ENCODE measurements at places on chromosomes 5 and 9.

- ATAC-seq, result no peak
Observed at GRCh38 chr5:39132128-39132447, 57.9 kb upstream of the RICTOR start.

DNA sequence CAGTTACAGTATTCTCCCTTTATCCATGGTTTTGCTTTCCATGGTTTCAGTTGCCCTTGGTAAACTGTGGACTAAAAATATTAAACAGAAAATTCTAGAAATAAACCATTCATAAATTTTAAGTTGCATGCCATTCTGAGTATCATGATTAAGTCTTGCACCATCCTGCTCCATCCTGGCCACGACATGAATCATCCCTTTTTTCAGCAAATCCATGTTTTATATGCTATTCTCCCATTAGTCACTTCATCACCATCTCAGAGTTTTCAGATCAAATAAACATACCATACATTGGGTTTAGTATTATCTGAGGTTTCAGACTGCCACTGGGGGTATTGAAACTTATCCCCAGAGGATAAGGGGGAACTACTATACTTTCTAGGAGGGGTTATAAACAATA, 234.4 kb upstream of the ATP10B start:
- ATAC-seq, result no peak

GRCh38 chr9:82968816-82969215, 94.1 kb downstream of the RASEF start:
- no peak for ATAC-seq

DNA sequence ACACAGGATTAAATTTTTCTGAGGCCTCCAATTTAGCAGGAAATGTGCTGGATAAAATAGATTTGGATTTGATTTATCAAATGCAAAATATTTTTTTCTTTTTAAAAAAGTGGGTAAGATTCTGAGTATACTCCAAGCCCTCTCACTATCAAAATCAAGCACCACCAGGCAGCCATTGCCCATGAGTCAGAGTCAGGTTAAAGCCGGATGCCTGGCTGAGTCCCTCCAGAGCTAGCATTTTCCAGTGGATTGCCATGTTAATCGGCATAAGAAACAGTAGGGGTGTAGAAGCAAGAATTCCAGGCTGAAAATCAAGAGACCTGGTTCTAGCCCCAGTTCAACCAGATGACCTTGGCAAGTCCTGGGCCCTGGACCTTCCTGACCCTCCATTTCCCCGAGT, 85.3 kb downstream of the FAM114A2 start:
- ATAC-seq, result no peak

DNA sequence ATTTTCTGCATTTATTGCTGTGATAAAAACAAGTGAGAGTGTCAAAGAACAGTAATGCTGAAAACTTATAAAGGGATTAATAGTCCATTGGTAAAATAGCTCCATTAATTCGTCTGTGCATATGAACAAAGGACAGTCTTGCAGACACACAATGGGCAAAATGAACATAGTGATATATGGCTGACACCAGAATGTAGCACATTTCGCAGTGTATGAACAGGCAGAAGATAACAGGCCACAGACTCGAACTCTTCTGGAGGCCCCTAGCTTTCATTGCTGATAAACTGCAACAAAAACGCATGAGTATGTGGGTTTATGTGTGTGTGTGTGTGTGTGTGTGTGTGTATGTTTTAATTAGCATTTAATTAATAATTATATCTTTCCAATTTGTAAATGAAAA, 354.8 kb downstream of the TAF11L14 start:
- no peak for ATAC-seq

DNA sequence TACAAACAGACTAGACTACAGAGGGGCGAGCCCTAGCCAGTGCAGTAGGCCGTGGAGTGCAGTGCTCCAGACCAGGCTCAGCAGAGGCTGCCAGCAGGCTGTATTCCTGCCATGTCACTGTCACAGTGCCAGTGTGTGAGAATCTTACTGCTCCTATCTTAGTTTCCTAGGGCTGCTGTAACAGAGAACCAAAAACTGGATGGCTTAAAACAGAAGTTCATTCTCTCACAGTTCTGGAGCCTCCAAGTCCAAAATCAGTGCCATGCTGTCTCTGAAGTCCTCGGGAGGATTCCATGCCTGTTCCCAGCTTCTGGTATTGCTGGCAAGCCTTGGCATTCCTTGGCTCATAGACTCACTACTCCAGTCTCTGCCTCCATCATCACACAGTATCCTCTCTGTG, 75.0 kb upstream of the SAP30L start:
- ATAC-seq, result no peak

GRCh38 chr5:124342584-124342983, 403.9 kb downstream of the ZNF608 start:
- ATAC-seq, result no peak

GRCh38 chr9:38621434-38622287, 1.3 kb upstream of the ANKRD18A start:
- ATAC-seq, result peak; percentile 28

GRCh38 chr5:97101189-97101910, 41.1 kb downstream of the LIX1 start:
- no peak for ATAC-seq

GRCh38 chr9:112838342-112838741, 52.3 kb downstream of the SLC46A2 start:
- ATAC-seq, result no peak

- ATAC-seq, result no peak
Observed at GRCh38 chr5:143237664-143238063, 165.8 kb downstream of the NR3C1 start.

GRCh38 chr5:92041206-92041605, 658.1 kb upstream of the ARRDC3 start:
- no peak for ATAC-seq

DNA sequence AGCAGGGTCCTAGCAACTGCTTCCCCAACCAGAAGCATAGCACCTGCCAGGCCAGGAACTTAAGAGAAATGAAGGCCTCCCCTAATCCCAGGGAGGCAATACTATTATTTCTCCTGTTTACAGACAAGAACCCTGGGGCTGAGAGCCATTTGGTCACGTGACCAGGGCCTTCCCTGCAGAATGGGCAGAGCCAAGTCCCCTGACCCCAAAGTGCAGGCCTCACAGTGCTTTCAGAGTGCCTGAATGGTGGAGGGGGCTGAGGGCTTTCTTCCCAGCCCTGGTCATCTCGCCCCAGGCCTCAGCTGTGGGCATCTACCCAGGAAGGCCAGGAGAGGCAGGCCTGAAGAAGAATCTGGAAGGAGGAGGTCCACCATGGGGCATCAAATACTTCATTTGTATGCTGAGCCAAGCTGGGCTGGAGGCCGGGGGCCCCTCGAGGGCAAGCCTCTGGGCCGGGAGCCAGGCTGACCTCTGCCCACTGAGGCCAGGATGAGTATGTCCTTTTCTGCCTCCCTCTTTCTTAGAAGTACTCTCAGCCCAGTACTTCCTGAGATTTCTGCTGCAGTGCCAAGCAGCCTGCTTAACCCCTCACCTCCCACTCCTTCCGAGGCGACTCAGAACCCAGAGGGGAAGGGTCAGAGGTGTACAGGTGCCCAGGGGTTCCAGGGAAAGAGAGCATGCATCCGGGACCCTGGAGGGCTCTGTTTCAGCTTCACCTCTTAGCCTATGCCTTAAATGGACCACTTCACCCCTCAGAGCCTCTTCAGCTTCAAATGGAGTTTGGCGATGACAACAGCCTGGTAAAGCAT, 18.9 kb upstream of the DUSP1 start:
- no peak for ATAC-seq

GRCh38 chr9:104850786-104851545, 77.0 kb downstream of the ABCA1 start:
- ATAC-seq, result no peak

DNA sequence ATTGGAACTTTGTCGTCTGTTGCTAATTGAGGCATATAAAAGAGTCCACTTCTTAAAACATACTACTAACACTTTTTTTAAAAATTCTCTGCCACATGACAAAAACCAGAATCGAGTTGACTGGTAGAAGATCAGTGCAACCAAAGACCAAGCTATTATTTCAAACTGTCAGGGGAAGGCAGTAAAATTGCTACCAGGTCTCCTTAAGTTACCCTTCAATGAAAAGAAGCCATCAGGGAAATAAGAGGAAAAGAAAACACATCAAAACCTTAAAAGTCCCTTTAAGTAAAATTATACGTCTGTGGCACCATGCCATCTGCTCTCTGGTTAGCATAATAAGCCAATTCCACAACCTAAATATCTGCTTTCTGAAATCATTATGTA, 9.6 kb downstream of the ZNF608 start:
- ATAC-seq, result no peak

DNA sequence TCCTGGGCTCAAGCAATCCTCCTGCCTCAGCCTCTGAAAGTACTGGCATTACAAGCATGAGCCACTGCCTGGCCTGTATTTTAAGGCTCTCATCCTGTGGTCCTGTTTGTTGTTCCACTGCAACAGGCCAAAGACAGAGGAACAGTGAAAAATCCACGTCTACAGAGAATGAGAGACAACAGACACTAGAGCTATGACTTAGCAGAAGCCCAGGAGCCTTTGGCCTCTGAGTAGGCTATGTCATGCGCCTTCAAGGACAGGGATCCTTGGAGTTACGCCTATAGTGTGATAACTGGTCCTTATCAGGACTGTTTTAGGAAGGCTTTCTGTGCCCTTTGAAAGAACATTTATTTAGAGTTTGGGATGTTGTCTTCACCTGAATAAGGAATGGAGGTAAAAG, 10.5 kb downstream of the POC5 start:
- ATAC-seq, result no peak

DNA sequence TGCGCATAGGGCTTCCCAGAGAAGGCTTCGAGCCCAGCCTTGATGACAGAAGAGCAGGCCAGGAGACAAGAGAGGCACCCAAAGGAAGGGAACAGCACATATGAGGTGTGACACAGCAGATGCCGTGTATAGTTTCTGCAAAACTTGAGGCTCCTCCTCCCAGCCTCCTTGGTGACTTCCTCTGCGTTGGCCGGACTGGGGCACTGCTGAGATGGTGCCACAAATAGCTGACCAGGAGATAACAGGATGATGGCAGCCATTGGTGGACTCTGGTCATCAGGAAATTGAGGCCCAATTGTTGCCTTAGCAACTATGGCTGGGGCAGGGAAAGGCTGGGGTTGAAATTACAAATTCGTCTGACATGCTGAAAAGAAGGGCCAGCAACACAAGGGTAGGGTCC, 4.8 kb upstream of the ZNF79 start:
- ATAC-seq, result no peak

DNA sequence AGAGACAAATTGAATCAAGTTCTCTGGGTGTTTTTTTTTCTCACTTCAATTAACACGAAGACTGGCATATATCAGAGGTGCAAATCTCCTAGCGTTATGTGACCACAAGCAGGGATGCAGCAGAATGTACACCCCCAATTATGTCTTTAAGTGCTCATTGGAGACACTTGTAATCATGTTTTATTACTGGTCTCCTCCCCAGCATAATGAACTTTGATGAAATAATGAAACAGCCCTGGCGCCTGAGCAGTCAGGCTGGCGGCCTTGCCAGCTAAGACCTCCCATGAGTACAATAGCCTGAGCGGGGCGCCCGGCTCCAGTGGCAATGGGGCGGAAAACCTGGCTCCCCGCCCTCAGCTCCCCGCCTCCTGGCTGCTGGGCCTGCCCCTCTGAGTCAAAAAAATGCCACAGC, 209.4 kb upstream of the MSX2 start:
- no peak for ATAC-seq

DNA sequence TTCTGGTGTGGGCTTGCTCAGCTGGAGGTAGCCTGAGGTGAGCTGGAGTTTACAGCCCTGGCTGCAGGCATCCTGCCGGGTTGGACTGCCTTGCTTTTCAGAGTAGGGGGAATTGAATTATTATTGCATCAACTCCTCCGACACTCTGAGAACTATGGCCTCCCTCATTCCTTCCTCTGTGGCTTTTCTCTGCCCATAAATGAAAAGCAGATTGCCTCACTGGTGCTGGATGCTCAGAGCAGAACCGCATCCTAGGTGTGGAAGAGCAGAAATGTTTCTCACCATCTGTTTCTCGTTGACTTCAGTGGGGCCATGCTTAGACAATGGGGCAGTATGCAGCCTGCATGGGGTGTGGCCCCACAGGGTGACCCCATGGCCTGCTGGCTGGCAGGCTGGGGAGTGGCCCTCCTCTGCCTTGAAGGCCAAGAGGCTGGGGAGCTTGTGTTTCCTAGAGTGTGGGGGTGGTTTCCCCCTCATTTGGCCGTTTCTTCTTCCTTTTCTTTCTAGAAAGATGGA, 27.3 kb upstream of the TGFBI start:
- ATAC-seq, result no peak

GRCh38 chr9:69549310-69550202, 122.6 kb downstream of the APBA1 start:
- no peak for ATAC-seq

GRCh38 chr5:96316487-96316886, 116.6 kb downstream of the PCSK1 start:
- no peak for ATAC-seq

- no peak for ATAC-seq
Observed at GRCh38 chr5:180593446-180594206, 2.3 kb upstream of the SCGB3A1 start.

GRCh38 chr5:116494784-116495450, 79.7 kb downstream of the SEMA6A start:
- ATAC-seq, result no peak
